ENCODE measurements at places on chromosomes 2 and 18.

DNA sequence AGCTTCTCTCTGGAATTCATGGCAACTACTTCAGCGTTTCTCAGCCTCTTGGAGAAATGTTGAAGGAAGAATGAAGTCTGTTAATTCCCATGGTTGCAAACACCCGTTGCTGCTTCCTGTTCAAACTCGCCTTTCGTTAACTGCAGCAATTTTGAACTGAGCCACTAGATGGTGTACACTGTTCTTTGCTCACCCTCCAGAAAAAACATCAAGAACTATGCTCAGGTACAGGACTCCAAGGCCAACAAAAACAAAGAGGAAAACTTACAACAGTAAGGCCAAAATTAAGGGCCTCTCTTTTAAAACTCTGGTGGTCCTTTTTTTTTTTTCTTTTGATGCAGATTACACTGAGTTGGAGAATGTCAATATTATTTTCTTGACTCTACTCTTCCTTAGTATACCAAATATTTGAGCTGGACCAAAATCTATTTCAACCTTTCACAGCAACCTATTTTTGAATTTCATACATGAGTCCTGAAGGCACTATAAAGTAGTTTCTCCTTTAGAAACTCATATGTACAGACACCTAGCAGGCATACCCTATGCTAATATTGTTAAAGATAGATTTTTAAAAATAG is 58.2 kb downstream of the KLHL14 start:
- DNase-seq, result no peak

DNA sequence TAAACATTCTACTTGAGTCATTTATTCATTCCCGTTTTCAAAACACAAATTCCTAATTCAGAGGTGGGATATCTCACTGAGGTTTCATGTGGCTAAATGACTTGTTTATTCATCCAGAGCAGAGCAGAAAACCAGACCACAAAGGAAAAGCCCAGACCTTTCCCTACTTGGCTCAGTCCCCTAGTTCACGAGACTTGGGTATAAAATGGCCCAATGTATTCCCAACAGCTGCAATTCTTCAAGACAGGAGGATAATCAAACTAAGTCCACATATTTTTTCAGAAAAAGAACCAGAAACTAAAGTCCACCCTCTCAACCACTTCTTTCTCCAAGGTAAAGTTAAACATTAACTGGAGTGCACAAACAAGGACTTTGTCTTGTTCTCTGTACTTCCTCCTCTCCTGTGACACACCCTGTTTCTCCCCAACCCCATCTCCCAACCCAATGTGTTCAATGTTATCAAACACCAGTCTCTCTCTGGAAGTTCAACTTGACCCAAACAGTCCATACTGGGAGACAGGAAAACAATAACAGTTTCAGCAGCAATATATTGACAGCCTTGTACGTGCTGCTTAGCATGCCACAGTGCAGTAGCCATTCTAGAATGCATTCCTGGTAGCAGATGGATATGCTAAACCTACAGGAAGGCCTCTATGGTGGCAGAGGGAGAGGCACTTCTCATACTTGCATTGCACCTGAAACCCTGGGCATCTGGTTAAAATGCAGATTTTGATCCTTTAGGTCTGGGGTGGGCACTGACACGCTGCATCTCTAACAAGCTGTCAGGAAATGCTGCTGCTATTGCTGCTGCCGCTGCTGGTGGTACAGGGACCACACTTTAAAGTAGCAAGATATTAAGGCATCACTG is 110.7 kb downstream of the INO80D start:
- DNase-seq, result no peak

DNA sequence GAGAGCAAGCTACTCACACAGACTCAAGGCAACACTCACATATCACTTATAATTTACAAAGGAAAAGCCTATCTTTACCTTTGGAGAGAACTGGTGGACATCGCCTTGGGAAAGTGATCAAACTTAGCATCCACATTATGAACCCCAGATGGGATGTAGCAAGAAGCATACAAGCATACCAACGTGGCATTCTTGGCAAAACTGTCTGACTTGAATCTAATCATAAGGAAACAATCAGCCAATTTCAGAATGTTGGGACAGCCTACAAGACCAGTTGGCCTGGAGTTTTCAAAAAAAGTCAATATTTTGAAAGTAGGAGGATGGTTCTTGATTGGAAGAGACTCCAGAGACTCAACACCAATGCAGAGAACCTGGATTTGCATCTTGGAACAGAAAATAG is 79.1 kb upstream of the PMAIP1 start:
- peak; percentile 87 for DNase-seq

GRCh38 chr2:72994991-72995380 is 76.5 kb downstream of the SFXN5 start:
- DNase-seq, result no peak

- DNase-seq, result peak; percentile 90
Observed at GRCh38 chr2:62149708-62150107, 46.2 kb upstream of the B3GNT2 start.

- no peak for DNase-seq
Observed at GRCh38 chr2:239889641-239890121, 135.5 kb downstream of the NDUFA10 start.

GRCh38 chr18:74116633-74117554 is 30.7 kb downstream of the FBXO15 start:
- DNase-seq, result no peak

DNA sequence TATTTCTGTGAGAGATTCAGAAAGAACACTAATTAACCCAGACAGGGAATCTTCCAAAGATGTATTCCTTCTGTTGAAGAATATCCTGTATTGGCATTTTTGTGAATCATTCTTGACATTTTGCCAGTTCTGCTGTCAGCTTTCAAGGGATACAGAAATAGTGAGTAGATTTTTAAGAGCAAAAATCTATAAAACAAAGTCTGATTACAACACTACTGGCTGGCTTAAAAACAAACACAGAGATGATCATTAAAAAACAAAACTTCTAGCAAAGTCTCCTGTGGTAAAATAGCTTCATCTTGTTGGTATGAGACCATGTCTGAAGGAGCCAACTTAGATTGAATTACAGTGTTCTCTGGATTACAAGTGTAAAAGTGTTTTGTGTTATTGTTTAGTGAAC is 866.3 kb upstream of the KLHL29 start:
- DNase-seq, result no peak

DNA sequence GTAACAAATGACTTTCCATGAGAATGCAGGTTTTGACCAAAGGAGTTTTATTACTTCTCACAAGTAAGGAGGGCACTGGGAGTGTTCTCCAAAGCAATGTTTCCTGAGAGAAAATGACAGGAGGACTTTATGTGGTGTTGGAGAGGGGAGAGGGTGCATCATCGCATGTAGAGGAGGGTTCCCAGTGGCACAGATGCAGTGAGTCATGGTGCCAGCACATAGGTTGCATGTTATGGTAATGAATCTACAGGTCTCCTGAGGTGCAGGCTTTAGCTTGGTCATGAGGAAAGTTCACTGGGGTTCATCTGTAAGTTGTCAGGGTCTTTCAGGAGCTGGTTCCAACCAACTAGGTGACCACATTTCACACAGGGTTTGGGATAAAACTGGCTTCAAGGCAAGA is 30.4 kb downstream of the NAT8 start:
- no peak for DNase-seq

GRCh38 chr2:136651456-136652010 is 113.8 kb upstream of the THSD7B start:
- DNase-seq, result no peak

DNA sequence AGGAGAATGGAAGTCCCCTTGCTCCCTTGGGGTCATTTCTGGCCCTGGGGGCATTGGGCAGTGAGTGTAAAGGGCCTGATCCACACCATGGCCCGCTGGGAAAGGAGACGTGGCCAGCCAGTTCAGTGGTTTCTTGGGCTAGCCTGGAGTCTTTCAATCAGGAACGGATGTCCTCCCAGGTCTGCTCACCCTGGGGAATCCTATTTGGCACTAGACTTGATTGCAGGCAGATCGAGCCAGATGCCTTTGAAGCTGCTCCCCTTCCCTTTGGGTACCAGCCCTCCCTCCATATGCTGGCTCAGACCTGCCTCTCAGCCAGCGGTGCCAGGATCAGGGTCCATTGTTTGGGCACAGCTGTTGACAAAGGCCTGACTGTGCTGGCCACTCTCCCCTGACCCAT is 11.0 kb downstream of the FBLN7 start:
- DNase-seq, result no peak

GRCh38 chr2:29420999-29421782 is 306.0 kb downstream of the CLIP4 start:
- DNase-seq, result no peak

DNA sequence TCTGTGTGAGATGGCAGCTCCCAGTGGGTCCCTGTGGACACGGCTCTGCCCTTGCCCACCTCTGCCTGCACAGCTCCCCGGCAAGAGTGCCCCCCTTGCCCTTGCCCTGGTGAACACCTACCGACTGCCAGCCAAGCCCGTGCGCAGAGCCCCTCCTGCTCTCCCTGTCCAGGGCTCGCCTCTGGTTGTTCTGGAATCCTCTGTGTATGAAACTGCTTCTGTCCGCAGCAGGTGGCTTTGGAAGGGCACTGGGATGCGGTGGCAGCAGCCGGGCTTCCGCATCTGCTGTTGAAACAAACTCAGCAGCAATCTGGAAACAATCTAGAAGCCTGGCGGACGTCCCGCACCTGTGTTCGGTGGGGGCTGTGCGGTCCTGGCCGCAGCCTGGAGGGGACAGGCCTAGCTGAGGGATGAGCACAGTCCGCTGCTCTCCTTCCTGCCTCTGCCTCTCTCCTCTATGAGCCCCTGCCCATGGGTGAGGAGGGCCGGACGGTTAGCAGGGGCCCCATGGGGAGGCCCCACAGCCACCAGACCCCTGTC is 34.0 kb upstream of the KLF11 start:
- DNase-seq, result no peak

DNA sequence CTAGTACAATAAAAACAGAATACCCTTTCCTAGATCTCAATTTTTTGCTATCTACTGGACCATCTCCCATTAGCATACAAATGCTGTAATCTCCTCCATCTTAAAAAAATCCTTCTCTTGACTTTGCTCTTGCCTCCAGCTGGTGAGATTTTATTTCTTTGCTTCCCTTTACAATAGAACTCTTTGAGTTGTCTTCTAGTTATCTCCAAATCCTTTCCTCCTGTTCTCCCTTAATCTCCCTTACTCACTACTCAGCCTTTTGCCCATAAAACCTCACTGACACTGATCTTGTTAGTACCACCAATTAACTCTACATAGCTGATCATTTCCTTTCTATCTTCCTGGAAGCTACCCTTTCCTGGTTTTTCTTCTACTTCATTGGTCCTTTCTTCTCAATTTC is 63.5 kb upstream of the FRZB start:
- no peak for DNase-seq

GRCh38 chr2:113061896-113062770 is 3.1 kb downstream of the IL36RN start:
- DNase-seq, result no peak

GRCh38 chr2:186542002-186542401 is 47.9 kb upstream of the ITGAV start:
- no peak for DNase-seq

DNA sequence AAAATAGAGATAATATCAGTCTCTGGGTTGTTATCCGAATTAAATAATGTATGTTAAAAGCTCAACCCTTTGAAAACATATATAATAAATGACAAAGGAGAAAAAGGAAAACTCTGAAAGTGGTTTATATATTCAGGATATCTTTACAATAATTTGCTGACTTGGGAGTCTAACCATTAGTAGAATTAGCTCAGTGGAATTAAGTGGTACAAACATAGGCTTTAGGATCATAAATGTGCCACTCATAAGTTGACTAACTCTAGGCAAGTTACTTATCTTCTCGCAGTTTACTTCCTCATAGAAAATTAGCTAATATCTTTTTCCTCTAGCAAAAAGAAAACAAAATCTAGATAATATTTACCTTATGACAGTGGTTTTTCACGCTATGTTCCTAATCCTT is 44.6 kb downstream of the HEATR5B start:
- DNase-seq, result no peak

Data from GM04503 (cell line).